ENCODE measurements at places on chromosomes 6 and 20. TPM values are rescaled to one million over a fixed set of nuclear protein-coding genes. Genes with fewer than 3 reads are reported as not detected.

BAG2 gene
- total RNA-seq: 7.0 TPM

PRSS16 gene
- 1.4 TPM for total RNA-seq

CST9L gene
- total RNA-seq: not detected

GRCh38 chr6:32318501-32318900 lies 53.2 kb downstream of the TSBP1 start:
- DNase-seq: no peak

GRCh38 chr20:11376998-11377397 lies 540.7 kb upstream of the BTBD3 start:
- no peak for DNase-seq

DNA sequence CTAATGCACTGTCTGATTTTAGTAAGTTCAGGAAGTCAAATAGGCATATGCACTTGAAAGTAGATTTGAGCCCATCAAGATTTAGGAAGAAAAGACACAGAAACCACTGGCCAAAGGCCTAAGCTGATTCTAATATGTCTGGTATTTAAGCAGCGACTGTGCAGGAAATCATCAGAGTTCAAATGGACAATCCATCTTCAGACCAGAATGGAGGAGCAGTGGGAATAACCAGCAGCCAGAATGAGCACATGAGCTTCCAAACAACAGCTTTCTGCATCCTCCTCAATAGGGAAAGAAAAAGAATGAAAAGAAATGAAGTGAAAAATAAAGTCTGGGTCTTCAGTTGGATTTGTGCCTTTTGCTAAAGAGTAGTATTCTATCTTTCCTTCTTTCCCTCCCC lies 50.6 kb downstream of the SOD2 start:
- no peak for DNase-seq

DNA sequence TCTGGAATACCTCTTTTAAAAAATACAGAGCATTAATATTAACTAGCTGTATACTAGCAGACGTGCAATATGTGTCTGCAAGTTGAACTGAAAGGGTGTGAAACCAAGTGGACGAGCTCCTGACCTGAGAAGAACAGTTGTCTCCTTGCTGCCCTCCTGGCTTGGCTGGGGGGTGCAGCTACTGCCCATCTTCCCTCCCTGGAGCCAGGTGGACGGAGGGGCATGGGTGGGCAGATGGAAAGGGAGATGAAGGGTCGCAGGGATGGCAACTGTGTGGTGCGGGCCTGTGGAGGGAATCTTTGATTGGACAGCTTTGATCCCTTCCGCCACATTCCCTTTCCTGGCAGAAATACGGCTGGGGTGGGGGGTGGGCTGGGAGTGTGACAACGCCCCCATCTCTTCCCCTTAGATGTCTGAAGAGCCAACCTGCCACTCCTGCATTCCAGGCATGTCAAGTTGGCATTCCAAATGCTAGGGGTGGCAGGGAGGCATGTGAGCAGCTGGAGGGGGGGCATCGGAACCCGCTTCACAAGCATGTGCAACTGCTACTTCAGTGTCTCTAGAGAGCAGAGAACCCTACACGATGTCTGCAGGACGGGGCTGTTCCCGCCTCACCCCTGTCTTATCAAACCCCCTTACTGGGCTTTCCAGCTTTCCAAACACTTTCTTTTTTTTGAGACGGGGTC lies 37.3 kb downstream of the SRSF3 start:
- no peak for DNase-seq

DNA sequence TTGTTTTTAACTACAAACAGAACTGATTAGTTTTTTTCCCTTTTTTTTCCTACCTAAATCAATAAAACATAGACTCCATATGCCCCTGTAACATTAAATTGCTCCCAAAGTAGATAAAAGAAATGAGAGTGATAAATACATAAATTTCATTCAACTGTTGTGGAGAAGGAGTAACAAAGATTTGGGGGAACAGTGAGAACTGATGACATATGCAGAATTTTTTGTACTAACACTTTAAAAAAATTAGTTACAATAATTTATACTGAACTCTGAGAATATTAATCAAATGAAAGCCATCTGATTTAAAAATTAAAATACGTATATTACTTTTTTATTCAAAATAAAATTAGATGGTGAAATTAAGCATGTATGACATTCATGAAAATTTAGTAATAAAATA lies 195.7 kb downstream of the COL19A1 start:
- no peak for DNase-seq

- DNase-seq: no peak
These were observed 46.0 kb downstream of the OR2B6 start for GRCh38 chr6:28003059-28003458.

GRCh38 chr6:93183531-93183972 lies 235.8 kb downstream of the EPHA7 start:
- DNase-seq: no peak

GRCh38 chr20:55353206-55353605 lies 652.1 kb downstream of the CBLN4 start:
- DNase-seq: no peak

- DNase-seq: peak; percentile 16
These were observed 15.9 kb downstream of the NT5E start for GRCh38 chr6:85465762-85466161.

Data from activated naive CD4-positive, alpha-beta T cell treated with anti-CD3 and anti-CD28 coated beads for 36 hours (primary cell).